ENCODE measurements at places on chromosomes 16 and 17.

DNA sequence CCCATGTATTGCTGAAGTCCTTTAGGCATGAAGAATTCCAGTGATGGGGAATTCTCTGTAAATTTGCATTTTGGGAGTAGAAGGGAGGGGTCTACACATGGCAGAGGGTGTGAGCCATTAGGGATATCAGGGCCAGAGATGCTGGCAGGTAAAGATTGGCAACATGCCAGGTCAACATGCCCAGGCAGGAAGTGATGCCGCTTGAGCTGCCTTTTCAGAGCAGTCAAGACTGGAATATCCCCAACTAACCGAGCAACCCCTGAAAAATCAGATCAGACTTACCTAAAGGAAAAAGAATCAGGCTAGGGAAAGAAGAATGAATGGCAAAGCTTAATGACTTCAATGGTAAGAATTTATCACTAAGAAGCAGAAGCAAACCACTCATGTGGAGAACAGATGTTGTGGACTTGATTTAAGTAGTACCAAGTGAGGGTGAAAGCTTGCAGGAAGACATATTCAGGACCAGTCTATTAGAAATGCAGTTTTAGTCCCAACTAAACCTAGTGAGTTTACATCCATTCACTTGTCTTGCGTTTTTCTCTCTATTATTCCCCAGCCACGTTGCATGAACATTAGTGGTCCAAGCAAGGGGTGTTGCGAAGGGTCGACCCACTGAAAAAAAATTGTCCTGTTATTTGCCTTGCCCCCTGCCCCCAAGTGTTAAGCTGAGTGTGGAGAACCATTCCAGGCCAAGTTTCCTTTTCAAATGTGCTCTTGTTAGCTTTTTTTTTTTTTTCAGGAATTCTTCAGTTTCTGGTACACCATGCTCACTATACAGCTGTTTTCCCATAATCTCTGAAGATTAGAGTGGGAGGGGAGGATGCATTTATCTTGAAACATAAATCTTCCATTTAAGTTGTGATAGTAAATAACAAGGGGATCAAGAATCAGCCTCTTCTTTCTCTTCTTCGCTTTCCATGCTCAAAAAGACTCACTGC is 105.2 kb downstream of the ABCA8 start:
- no peak for DNase-seq

DNA sequence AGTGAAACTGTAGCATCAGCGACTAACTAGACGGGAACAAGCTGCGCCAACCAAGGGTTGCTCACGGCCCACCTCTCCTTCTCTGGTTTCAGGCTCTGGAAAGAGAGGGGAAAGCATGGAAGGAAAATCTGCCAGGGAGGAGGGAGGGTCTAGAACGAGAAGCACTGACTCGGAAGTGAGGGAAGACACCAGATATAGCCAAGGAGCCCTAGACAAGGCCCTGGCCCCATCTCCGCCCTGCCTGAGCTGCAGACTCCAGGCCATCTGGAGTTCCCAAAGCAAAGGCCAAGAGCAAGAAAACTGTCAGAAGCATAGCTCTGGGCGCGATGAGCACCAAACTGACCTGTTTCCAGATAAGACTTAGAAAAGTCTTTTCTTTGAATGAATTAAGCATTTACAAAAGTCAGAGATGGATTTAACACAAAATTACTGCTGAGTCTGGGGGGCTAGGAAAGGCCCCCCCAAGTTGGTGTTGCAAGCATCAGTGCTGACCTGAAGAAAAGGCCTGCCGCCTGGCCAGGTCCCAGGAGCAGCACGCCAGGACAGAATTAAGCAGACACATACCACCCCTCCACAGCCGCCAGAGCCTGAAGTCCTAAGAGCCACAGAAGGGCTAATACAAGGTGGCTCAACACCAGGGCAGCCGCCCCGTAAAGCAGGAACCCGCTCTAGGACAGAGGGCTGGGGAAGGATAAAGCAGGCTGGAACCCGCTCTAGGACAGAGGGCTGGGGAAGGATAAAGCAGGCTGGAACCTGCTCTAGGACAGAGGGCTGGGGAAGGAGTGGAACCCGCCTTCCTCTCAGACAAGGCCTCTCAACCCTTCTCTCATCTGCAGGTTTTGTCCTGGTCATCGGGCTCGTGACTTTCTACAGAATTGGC is 20.7 kb downstream of the TMEM204 start:
- no peak for DNase-seq

- no peak for DNase-seq
These were observed 70.5 kb upstream of the GCSH start for GRCh38 chr16:81166417-81167300.

DNA sequence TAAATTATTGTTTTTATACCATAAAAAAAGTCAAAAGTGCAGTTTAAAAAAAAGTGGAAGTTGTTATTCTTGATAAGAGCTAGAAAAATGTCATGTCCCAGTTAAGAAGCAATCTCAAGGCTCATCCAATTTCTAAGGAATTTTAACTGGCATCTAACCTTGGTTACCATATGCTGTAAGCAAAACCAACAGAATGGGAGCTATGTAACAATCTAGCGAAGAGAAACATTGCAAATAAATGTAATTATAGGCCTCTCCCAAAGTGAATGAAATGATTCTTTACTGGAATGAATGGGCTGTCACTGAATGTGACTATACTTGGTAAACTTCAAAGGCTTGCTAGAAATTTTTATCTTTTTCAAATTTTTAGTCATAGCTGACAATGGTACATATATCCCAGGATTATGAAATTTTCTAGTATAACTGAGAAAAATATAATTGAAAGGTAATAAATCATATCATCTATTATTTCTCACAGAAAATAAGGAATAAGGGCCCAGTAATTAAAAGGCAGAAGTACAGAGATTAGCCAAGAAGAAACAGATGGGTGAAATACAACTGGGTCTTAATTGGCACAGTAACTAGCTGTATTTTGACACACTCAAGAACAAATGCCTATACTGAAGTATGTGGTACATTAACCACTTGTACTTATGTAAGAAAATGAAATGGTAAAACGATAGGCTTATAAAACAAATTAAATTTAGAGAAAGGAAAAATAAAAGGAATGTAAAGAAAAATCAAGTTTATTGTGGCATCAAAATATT is 61.5 kb downstream of the NETO2 start:
- no peak for DNase-seq

DNA sequence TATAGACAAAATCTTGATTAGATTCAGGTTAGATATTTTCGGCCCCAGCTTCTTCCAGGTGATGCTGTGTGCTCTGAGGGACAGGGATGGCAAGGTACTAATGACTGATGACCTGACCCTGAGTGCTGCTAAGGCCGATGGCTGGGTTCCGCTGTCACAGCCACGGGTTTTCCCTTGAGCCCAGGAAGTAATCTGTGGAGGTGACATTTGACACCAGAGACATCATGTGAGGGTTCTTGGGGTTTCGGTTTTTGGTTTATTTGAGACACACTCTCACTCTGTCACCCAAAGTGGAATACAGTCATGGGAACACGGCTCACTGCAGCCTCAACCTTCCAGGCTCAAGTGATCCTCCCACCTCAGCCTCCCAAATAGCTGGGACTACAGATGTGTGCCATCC is 9.8 kb downstream of the OTOP3 start:
- DNase-seq, result no peak

- no peak for DNase-seq
These were observed 53.9 kb upstream of the GPRC5B start for GRCh38 chr16:19938536-19938935.

DNA sequence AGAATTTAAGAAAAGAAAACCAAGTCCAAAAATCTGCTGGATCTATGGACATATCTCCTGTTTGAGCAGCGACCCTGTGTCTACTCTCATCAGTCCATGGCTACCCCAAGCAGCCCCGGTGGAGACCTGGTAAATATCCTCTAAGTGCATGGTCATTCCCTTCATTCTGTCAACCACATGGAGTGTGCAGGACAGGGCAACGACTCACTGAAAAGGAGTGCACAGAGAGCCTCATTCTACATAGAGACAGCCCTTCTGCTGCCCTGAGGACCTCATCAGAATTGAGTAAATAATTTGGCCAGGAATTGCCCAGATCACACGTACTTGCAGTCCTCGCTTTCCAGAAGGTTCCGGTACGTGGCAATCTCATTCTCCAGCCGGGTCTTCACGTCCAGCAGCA is 3.0 kb downstream of the KRT38 start:
- DNase-seq, result peak; percentile 53

DNA sequence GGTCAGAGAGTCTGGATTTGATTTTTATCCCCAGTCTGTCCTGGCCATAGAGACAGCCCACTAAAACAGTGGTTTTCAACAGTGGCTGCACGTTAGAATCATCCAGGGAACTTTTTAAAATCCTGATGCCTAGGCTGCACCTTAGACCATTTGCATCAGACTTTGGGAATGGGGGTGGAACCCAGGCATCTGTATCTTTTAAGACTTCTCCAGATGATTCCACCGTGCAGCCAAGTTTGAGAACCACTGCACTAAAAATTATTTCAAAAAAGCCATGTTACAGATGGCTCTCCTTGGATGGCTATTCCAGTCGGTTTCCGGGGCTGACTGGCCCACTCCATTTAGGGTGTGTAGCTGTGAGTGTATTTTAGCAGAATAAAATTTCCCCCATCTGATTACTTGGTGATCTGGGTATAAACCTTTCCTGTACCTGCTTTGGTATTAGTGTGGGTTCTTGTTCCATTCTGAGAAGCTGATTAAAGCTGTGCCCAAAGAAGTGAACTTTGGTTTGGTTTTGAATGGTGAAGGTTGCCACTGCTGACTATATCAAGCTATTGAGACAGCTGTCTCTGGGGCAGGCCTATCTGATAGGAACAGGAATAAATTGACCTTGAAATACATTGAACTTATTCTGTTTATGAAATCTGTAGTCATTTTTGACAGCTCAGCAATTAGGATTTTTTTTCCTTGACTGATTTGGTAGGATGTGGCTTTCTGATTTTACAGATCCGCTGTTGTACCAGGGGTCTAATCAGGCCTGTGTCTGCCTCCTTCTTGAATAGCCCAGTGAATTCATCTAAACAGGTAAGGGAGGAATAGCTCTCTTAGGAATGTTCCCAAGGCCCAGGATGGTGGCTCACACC is 1.3 kb downstream of the ATP5MC1 start:
- no peak for DNase-seq

- DNase-seq, result no peak
These were observed 36.7 kb upstream of the NLRP1 start for GRCh38 chr17:5621026-5621425.

DNA sequence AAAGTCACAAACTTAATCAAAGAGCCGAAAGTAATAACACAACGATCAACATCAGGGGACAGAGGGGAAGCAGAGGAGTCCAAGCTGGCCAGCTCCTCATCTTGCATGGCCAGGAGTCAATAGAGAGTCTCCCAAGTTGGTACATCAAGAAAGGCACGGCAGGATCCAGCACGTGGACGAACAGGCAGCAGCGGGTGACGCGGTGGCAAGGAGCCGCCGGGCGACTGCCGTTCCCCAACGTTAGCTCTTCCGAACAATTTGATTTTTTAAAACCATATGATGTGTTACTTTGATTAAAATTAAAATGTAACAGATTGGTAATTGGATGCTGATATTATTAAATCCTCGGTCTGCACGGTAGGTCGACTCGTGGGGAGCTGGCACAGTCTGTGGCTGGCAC is 81.8 kb upstream of the DOC2B start:
- DNase-seq, result no peak

GRCh38 chr17:32596628-32597027 is 109.8 kb downstream of the CDK5R1 start:
- DNase-seq, result peak; percentile 11

DNA sequence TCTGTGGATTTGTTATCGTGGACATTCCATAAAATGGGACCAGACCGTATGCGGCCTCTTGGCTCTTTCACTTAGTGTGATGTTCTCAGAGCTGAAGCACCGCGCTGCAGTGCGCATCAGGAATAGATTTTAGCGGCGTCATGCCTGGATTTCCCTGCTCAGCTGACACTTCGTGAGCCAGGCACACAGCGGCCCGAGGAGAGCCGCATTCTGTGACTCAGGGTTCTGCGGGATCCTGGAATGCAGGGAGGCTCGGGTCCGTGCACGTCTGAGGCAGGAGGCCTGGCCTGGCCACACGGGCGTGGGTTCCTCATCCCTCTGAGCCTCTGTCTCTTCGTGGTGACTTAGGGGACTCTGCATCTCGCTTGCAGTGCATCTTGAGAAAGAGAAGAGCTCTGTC is 13.4 kb downstream of the CBFA2T3 start:
- DNase-seq, result peak; percentile 29

DNA sequence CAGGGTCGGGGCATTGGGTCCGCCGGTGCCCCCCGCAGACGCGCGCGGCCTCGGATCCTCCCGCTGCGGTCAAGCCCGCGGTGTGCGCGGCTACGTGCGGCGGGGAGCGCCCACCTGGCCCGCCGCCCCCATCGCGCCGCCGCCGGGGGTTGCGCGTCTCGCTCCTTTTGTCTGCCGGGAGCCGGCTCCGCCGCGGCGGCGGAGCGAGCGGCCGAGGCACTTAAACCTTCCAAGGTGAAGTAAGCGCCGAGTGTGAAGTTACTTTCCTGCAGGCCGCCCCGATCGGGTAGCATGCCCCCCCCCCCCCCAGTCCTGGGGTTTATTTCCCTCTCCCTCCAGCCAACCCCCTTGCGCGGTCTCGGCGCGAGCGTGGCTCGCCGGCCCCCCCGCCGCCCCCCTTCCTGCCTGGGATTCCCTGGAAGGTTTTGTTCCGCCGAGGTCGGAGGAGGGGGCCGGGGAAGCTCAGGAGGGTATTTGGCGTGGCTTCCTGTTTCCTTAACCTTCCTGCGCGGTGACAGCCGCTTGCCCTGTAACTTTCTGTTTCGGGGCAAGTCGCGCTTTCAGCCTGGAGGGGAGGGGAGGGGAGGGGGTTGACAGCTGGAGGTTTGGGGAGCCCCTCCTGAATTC is 56.6 kb upstream of the GSE1 start:
- peak; percentile 55 for DNase-seq

GRCh38 chr16:88653596-88654362 is 2.9 kb upstream of the CYBA start:
- DNase-seq, result no peak

DNA sequence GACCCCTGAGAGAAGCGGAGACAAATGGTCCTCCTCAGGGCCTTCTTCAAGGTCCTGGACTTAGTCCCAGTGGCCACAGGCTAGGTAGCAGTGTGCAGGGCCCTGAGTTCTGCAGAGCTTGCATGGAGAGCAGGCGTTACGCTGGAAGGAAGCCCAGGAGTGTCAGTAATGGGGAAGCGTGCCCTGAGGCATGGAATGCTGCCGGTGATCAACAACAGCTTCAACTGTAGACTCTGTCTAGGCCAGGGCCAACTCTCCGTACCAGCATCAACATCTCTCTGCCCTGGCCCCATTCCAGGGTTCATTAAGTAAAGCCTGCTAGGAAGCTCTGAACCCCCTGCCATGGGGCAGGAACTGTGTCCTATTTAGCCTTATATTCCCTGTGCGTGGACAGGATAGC is 568 bp upstream of the TNK1 start:
- peak; percentile 83 for DNase-seq

GRCh38 chr17:57838857-57839570 is 10.8 kb downstream of the MRPS23 start:
- no peak for DNase-seq

- DNase-seq, result no peak
These were observed 98.2 kb downstream of the HS3ST3A1 start for GRCh38 chr17:13503526-13503925.
